GM04503 (cell line): ENCODE measurements at places on chromosomes 4 and X.

DNA sequence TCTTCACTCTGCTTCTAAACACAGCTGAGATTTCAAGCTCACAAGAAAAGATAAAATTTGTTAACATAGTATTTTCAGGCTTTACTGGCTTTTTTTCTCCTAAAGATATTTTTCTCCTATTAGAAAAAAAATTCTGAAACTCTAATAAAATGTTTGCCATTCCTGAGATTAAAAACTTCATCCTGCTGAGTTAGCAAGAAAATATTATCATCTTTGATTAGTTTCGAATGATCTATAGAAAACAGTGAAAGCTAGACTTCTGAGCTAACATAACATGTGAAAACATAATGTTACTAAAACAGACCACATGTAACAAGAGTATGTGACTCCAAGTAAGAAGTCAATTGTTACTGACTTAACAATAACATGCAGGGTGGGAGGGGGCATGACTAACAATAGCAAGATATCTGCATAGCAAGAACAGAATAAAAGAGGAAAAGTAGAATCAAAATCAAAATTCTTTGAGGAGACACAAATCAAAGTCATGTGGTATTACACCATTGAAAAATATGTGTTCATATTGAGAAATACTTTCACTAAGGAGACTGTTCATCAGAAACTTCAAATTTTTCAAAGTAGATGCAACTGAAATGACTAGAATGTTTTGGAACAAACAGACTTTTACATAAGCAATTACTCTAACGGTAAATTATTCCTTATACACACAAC, 14.5 kb downstream of the TBCK start:
- no peak for DNase-seq

GRCh38 chrX:115367455-115367854, 77.9 kb downstream of the LUZP4 start:
- DNase-seq = peak; percentile 14

GRCh38 chr4:87428979-87429378, 6.6 kb downstream of the NUDT9 start:
- no peak for DNase-seq

DNA sequence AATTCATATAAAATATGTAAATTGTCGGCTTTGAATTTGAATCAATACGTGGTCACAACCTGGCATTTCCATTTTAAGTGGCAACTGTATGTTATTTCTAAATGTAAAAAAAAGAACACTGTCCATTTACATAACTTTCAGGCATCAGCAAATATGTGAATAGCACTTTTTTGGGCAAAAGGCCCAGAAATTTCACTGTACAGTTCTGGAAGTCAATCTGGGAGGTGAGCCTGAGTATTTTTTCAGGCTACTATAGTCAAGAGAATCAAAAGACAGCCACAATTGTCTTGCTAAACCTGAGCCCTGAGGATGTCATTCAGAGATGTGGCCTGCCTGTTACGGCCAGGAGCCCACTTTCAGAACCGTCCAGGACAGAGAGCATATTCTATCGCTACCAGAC, 543.9 kb upstream of the MAGEB2 start:
- DNase-seq = no peak

DNA sequence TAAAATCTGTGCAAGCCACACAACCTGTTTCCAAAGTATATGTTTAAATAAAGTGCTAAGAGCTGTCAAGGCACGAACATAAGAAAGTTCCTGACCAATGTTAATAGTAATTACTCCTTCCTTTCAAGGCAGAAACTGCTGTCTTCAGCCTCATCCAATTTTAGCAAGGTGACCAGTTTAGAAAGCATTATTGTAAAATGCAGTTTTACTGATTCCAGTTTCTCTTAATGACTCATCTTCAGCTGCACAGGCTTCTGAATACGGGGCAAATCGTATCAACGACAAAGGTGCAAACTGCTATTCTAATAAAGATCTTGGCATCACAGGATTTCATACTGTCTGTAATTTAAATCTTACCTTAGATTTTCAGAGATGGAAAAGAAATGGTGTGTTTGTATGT, 87.5 kb downstream of the PPP3CA start:
- no peak for DNase-seq
